ENCODE measurements at places on chromosomes 4 and X. TPM values are rescaled to one million over a fixed set of nuclear protein-coding genes. Genes with fewer than 3 reads are reported as not detected.

TEX11 gene
- 0.89 TPM for total RNA-seq

DOK7 gene
- total RNA-seq = 0.28 TPM

ATP2B3 gene
- 0.07 TPM for total RNA-seq

BBS7 gene
- 9.4 TPM for total RNA-seq

FANCB gene
- total RNA-seq = 1.3 TPM

PSAPL1 gene
- total RNA-seq = not detected

SPANXC gene
- total RNA-seq = not detected

CT45A3 gene
- not detected for total RNA-seq

WNK3 gene
- 0.14 TPM for total RNA-seq

SULT1E1 gene
- total RNA-seq = not detected

SPARCL1 gene
- total RNA-seq = 544 TPM

TBC1D8B gene
- 14.3 TPM for total RNA-seq

HMGN5 gene
- 4.1 TPM for total RNA-seq
